ENCODE measurements at places on chromosomes 1 and 21.
A peak's percentile ranks its signal among the peaks of the same experiment; 100 is the strongest.

GRCh38 chr1:114310695-114311271 is 157.1 kb upstream of the SYT6 start:
- no peak for DNase-seq

DNA sequence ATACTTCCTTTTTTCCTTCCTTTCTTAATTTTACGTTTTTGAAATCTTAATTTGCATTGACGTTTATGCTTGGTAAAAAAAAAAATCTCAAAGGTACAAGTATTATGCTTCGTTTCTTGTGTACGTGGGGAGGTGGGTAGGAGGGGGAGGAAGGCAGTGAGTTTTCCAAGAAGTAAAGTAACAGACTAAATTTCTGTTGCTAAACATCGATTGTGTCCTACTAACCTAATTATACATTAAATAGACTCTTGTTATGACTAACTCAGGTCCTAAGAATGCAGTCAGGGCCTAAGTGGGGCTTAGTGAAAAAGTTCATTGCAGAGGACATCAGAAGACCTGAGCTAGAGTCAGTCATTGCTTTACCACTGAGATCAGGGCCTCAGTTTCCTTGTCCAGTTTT is 17.5 kb downstream of the NEK7 start:
- no peak for DNase-seq

DNA sequence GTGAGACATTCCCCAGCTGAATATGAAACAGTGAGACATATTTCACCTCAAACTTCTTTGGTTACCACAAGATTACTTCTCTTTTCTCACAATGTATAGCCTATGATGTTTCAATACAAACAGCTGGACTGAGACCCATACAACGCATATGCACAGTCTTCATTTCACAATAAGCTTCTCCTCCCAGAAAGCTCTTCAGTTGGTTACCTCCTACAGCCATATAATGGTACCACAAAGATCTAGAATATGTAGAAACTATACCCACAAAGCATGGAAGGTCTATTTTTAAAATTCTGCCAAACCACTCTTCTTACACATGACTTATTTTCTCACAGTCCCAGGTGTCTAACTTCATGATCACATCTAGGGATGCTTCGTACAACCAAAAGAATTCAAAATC is 70.8 kb downstream of the JAK1 start:
- no peak for DNase-seq

- no peak for DNase-seq
Measured at GRCh38 chr1:217138799-217139466, 415.7 kb upstream of the ESRRG start.

DNA sequence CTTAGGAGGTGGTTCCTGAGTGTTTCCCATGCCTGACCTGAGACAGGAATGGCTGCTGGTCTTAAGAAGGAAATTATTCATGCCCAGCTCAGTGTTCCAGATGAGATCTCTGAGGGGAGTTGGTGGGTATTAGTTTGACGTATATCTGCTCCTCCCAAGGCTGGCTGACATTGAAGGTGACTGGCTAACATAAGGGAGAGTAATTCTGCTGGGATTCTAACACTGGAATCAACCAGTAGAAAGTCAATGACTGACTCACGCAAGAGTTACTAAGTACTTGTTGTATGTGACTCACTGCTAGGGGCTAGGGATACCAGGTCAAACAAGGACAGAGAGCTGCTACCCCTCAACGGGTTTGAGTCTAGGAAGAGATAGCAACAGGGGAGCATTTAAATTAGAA is 177.3 kb downstream of the CACNA1E start:
- no peak for DNase-seq

DNA sequence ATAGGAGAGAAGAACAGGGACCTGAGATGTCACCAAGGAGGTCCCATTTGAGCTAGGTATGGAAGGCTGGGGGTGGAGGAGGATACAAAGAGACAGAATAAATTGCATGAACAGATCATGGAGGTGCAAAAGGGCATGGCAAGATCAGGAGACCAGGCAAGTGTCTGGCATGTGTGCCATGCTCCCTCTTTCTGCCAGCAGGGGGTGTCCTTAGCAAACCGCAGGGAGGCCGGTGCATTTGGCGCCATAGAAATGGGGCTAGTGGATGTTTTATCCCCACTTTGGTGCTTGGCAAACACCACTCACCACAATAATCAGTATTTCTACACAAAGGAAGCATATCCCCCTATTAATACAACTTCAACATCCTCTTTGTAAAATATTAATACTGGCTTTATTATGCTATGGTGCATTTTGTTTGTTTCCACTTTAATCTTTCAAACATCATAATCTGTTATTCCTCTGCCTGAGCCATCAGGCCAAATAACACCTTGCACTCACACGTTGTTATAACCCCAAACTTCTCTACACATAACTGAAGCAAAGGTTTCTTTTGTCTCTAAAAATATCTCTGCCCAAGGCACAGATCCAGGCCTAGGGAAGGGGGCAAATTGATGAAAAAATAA is 25.9 kb downstream of the S100A6 start:
- DNase-seq: peak; percentile 43

- no peak for DNase-seq
Measured at GRCh38 chr1:188027613-188028012, 1198.9 kb downstream of the PLA2G4A start.

DNA sequence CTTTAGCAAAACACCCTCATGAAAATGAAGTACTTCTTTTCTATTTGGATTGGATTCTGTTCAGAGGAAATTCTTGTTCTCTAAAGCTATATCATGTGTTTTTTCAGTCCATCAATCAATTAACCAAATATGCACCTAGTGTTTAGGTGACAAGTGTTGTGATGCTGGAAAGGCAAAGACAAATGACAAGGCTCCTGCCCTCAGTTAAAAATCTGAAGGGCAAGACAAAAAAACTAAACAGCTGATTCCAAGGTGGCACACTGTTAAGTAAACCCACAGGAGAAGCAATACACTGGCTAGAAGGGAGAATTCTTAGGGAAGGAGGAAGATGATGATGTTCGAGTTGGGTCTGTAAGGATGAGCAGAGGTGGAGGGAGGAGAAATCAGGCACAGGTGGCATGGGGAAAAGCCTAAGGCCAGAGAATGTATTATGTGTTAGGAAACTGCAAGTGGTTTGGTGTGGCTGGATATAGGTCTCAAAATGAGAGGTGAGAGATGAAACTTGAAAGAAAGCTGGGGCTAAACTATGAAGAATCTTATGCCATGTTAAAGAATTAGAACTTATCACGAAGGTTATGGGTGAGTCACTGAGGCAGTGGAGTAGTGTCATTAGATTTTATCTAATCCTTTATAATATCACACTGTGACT is 51.8 kb upstream of the GFI1 start:
- no peak for DNase-seq

DNA sequence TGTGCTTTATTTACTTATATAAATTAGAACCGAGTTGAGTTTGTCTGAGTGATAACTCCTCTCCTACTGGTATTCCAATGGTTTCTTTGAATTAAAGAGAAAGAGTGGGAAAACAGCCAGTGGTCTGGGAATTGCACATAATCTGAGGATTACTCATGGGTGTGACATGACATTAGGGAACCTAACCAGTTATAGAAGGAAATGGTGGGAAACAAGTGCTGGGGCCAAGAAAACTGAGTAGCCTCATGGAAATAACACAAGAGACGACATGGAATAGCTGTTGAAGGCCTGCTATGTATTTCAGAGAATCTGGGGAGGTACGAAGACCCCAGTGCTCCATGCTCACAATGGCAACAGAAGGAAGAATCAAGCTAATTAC is 41.8 kb upstream of the LRRC52 start:
- no peak for DNase-seq

- DNase-seq: no peak
Measured at GRCh38 chr1:162361349-162361748, 15.3 kb downstream of the SPATA46 start.

DNA sequence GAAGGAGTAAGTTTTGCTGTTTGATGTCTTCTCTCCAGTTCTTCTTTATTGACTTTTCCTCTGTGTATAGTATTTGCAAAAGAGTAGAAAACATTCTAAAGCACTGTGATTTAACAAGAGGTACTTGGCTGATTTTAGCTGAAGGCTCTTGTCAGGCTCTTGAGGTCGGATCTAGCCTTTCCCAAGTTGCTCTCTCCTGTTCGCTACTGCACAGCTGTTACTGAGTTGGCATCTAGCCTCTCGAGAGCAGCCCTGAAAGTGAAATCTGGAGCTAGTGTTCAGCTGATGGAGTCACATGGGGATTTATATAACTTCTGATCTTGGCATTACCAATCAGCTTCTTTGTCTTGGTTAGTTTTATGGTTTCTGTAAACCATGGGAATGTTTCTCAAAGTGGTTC is 193.1 kb downstream of the RYR2 start:
- no peak for DNase-seq

DNA sequence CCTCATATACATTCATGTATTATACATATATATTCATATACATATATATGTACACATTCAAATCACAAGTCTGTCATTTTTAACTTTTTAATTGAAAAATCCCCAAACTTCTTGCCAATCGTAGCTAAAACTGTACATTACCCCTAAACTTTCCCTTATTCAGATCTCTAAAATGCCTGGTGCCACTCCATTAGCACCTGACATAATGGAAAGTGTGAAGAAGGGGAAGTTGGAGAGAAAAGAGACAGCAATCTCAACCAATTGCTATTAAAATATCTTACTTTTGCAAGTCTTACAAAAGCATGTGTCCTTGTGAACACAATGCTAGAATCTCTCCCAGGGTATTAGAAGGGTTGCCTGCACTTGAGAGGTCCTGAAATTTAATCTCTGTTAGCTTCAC is 22.7 kb upstream of the PRKACB start:
- no peak for DNase-seq

DNA sequence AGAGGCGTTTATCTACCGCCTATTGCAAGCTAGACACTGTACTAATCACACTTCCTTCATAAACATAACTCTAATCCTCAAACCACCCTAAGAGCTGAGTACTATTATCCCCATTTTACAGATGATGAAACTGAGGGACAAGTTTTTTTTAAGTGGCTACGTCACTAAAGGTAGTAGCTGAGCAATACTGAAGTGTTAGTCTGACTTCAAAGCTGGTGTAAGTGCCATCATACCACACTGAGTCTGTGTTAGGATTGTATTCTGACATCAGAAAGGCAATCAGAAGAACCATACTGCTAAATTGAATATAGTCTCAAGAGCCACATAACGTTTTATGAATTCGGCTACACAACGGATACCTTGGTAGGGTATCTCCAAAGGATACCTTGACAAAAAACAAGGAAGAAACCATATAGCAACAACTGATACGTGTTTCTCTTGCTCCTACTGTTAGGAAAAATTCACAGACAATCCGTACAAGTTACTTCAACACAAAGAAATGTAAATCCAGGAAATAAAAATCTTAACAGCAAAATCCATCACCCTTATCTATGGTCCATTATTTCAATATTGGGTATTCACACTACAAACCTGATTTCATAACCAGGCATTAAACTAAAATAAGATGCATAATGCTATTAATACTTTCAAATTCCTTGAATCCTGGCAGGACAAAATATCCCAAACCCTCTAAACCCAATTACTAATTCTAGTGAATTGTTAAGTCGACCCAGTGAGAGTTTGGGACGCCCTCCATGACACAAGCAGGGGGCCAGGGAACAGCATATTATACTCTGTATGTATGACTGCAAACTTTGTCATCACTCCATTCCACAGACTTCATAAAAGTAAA is 1.6 kb downstream of the TP53BP2 start:
- DNase-seq: no peak

GRCh38 chr1:47901001-47901575 is 96.1 kb downstream of the TRABD2B start:
- DNase-seq: no peak

GRCh38 chr1:116019653-116020253 is 43.4 kb downstream of the SLC22A15 start:
- no peak for DNase-seq
